ENCODE measurements at places on chromosomes 3 and 15.

DNA sequence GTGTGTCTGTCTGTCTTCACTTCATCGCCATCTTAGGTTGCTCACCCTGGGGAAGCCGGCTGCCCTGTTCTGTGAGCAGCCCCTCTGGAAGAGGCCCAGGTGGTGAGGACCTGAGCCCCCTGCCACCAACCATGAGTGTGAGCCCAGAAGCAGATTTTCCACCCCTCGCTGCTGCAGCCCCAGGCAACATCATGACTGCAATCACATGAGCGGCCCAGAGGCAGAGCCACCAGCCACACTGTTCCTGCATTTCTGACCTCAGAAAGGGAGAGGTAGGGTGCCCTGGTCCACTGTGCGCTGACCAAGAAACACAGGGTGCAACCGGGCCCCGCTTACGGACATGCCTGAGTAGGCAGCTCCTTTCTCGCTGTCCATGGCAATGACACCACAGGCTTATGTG lies 92.3 kb upstream of the IQSEC1 start:
- DNase-seq, result no peak

DNA sequence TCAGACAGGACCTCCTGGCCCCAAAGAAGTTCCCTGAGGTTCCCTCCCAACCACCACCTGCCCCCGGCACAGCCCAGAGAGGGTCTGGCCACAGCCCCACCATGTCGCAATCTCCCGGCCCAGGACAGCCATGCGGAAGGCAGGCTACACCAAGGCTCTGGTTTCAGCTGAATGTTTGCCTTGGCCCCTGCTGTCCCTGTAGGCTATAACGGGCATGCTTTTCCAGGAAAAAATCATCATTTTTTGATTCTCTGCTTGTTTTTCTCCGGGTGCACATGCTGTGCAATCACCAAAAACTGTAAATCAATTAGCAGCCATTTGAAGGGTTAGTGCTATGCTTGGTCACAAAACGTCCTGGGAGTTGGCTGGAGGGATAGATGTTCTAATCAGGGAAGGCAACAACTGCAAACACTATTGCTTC lies 142.7 kb upstream of the IGF1R start:
- DNase-seq, result no peak

- DNase-seq, result peak; percentile 18
Observed at GRCh38 chr3:124281453-124282316, 289.8 kb upstream of the ROPN1 start.

- no peak for DNase-seq
Observed at GRCh38 chr3:116083683-116084082, 361.6 kb downstream of the LSAMP start.

DNA sequence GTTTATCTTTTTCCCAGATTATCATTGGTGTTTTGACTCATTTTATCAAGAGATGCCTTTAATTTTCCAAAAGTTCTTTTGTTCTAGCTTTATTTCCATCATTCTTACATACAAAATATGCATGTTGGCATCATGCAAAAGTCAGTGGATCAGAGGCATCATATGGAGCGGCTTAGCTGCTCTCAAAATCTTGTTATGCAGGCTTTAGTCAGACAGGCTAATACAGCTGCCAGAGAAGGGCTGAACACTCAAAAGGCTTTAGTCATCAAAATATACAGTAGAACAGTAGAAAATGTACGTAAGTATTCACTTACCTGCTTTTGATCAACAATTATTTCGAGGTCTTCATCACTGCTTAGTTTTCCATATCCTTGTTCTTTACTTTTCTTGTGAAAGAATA lies 65.5 kb downstream of the PEX5L start:
- no peak for DNase-seq

DNA sequence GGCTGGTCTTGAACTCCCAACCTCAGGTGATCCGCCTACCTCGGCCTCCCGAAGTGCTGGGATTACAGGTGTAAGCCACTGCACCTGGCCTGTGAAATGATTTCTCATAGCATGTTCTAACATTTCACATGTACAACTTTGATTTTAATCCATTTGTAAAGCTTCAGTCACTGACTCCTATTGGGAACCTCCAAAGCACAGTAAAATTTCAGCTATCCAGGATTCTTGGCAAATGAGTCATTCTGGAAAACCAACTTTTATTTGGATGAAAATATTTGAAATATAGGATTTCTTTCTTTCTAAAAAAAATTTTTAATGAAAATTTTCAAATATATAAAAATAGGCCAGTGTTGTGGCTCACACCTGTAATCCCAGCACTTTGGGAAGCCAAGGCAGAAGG lies 2.7 kb upstream of the LMAN1L start:
- no peak for DNase-seq

DNA sequence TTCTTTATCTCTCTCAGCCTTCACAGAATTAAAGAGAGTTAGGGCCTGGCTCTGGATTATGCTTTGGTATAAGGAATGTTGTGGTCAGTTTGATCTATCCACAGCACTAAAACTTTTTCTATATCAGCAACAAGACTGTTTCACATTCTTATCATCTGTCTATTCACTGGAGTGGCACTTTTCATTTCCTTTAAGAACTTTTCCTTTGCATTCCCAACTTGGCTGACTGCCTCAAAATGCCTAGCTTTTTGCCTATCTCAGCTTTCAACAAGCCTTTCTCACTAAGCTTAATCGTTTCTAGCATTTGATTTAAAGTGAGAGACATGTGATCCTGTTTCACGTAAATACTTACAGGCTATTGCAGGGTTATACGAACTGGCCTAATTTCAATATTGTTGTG lies 471.8 kb downstream of the GBE1 start:
- no peak for DNase-seq

DNA sequence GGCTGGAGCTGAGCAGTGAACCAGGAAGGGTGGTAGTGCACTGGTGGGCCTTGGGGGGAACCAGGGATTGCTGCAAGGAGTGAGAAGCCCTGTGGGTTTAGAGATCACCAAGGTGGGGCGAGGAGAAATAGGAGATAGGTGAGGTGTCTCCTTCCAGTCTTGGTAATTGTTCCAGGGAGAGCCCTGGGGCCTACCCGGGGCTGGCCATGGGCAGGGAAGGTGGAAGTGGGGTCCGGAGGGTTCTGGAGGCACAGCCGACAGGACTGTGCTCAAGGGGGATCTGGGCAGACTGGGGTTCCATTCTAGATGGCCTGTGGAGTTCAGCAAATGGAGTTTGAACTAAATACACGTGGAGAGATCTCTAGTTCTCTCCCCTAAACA lies 4.5 kb downstream of the CHST13 start:
- DNase-seq, result no peak

DNA sequence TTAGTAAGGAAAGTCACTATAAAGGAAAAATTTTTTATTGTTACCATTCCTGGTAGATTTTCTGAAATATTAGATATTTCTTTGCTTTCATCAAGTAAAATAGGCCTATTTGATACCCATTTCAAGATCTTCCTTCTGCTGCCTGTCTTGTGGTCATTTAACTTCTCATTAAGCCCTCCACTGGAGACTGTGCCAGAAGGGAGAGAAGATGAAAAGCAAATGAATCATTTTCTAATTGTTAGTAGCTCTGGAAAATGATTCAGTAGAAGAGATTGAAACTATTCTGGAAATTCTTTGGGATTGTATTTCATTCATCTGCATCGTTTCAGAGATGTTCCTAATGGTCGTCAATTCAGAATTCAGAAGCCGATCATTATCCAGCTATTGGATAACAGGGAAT lies 3.2 kb downstream of the KCTD6 start:
- DNase-seq, result no peak

DNA sequence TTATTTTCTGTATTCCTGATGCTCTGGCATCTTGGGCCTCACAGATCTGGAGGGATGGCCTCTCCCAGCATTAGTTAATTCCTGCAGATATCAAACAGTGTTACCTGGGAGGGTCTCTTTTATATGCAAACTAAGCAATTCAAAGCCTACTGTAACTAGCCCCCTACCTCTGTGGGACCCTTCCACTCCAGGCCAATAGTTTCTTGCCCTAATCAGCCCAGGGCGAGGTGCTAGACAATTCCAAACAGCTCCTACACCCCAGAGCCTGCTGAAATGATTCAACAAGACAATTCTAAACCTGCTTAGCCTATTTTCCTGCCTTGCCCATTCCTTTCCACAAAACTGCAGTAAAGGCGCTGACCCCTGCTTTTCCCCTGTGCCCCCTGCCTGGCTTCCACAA lies 106.6 kb upstream of the IGSF10 start:
- DNase-seq, result no peak

DNA sequence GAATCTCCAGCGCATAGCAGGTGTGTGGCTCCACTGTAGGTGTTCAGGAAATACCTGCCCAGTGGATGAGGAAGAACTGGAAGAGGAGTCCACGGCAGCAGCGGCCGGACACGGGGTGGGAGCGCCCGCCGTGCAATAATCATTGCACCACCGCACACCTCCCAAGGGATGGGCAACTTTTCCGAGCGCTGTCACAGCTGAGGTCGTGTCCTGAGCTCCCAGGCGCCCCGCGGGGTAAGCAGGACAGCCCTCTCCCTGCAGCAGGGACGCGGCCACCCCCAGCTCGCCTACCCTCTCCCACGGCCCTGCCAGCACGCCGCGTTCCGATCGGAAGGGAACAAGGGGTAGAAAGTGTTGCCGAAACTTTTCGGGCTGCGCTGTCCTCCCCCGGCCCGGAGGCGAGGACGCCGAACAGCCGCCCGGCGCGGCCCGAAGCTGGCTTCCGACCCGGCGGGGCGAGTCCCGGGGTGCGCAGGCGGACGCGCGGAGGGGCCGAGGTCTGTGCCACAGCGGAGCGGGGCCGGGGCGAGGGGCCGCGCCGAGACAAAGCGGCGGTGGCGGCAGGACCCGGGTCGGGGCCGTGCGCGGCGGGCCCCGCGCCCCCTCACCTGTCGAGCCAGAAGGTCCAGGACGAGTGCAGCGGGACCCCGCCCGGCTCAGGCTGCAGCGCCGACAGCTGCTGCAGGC lies 475 bp downstream of the EIF4E3 start:
- DNase-seq, result no peak

- DNase-seq, result no peak
Observed at GRCh38 chr15:78127882-78128281, 3.4 kb downstream of the CIB2 start.

- DNase-seq, result no peak
Observed at GRCh38 chr15:88932875-88933330, 19.7 kb upstream of the MFGE8 start.

DNA sequence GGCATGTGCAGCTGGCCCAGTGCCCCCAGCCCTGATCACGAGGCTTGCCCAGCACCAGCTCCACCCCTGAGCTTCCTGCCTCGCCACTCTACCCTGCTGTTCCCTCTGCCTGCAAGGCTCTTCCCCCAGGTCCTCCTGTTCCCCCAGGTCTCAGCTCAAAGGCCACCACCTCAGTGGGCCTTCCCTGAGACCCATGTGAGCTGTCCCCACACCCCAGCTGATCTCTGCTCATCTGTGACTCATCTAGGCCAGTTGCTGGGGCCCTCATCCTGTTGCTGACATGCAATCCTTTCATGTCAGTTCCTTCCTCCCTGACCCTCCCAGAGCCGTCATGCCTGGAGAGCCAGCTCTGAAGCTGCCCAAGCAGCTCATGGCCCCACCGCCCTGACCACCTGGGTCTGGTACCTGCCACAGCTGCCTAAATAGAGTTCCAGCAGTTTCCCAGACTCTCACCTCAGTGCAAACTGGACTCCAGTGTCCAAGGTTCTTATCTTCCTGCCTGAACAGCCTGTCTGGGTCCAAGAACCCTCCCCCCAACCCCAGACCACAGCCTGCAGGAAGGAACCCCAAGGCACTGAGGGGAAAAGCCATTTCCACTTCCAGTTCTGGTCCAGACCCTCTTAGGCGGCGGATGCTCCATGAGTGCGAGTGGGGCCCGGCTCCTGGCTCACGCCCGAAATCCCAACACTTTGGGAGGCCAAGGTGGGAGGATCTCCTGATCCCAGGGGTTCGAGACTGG lies 116.6 kb upstream of the IQSEC1 start:
- DNase-seq, result peak; percentile 20

DNA sequence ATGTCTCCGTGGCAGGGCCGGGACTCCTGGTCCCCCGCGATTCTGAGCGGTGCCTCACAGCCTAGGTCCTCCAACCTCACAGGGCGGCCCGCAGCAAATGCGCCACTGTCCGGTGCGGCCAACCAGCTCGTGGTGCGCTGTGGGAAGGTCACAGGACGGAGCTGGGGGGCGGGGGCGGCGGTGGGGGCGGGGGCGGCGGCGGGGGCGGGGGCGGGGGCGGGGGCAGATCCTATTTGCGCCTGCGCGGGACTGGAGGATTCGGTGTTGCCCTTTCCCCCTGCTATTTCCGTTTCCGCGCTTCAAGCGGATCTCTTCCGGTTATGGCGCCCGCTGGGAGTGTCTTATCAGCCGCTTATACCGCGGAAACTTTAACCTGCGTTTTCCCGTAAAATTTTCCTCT lies 106.7 kb upstream of the SNRPN start:
- no peak for DNase-seq

DNA sequence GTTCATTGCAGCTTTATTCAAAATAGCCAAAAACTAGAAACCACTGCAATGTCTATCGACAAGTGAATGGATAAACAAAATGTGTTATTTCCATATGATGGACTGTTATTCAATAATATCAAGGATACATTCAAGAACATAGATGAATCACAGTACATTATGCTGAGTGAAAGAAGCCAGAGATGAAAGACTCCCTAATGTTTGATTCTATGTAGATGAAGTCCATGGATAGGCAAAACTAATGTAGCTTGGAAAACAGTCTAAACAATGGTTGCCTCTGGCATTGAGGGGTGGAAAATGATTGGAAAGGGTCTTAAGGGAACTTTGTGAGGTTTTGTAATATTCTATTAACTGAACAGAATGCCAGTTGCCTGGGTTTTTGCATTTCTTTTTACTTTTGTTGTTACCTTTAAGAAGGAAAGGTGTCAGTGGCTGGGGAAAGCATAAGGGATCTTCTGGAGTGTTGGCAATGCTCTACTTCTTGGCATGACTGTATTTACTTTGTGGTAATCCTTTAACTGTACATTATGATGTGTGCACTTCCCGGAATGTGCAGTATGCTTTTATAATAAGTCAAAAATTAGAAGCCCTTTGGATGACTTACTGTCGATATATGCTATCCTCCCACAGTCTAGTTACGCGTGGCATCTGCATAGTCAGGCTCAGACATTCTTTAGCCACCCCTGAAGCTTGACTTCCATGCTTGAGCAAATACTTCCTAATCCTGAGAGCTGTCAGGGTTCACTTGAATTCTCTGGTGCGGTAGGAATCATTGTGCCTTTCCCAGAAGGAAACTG lies 20.5 kb upstream of the ATP10A start:
- no peak for DNase-seq

Data from OCI-LY7 (cell line).